ENCODE measurements at places on chromosomes 1 and 21. TPM values are rescaled to one million over a fixed set of nuclear protein-coding genes. Genes with fewer than 3 reads are reported as not detected.

- no peak overlapping the region for H3K4me3 ChIP-seq
- no peaks in the 10 kb centered on the region for H3K4me1 ChIP-seq
- no peak for DNase-seq
- H3K27me3 ChIP-seq: no peaks in the 10 kb centered on the region
- H3K27ac ChIP-seq: no peak overlapping the region
- H3K36me3 ChIP-seq: no peaks in the 10 kb centered on the region
Observed at GRCh38 chr1:72137656-72138055, 144.7 kb downstream of the NEGR1 start.

DNA sequence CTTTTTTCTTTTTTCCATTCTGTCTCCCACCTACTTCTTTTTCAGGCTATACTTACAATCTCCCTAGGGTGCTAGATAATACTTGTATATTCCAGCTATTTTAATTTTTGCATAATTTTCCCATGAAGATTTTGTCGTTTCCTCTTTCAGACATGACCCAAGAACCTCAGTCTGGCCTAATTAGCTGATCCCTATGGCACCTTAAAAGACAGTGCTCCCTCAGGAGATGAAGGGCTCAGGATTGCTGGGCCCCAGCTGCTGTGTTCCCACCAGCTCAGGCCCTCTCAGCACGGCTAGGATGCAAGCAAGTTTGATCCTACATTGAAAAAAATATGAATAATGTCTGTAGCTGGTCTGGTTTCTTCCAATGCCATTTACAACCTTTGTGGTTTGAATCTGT, 55.0 kb upstream of the RGS5 start:
- H3K36me3 ChIP-seq: no peaks in the 10 kb centered on the region
- H3K4me3 ChIP-seq: no peak overlapping the region
- H3K4me1 ChIP-seq: no peaks in the 10 kb centered on the region
- DNase-seq: no peak
- no peaks in the 10 kb centered on the region for H3K27me3 ChIP-seq

GRCh38 chr1:2556277-2556677, at the start of gene TNFRSF14:
TNFRSF14 (plus strand) TSS chr1:2556371; CDS start chr1:2556665, 294 bp downstream.
- H3K27ac ChIP-seq: peak within 1 kb of the TSS; percentile 99
- H3K4me3 ChIP-seq: peak within 1 kb of the TSS; percentile 66
- H3K4me1 ChIP-seq: peaks cover 19% of the 10 kb centered on the region
- no peak for DNase-seq
- no peaks in the 10 kb centered on the region for H3K36me3 ChIP-seq

DNA sequence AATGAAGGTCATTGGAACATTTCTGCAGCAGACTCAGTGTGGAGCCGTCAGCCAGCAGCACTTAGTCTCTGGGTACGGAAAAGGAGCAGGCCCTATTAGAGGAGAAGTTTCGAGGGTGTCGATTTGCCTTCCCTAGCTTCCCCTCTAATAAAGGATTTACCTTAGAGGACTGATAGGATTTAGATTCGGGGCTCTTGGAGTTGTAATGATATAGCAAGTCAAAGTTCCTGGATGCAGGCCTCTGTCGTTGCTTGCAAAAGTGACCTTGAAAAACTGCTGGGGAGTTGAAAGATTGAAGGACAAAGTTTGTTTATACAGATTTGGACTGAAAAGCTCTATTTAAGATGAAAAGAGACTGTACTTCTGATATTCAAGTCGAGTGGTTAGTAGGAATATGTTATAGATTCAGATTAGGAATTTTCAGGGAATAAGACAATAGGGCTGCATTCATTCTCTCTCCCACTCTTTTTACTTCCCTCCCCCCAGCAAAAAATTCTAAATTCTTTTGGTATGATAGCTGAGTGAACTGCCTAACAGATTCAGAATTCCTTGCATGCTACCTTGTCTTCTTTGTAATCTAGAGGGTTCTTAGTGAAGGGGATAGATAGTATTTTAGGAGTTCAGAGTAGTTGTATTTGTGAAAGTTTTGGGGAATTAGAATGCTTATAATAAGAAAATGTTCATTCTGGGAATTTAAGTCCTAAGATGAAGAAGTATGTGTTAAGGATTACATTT, 19.2 kb downstream of the NFYC start:
- no peaks in the 10 kb centered on the region for H3K4me1 ChIP-seq
- H3K36me3 ChIP-seq: no peaks in the 10 kb centered on the region
- no peaks in the 10 kb centered on the region for H3K27me3 ChIP-seq
- H3K4me3 ChIP-seq: peak overlapping the region; percentile 58

DNA sequence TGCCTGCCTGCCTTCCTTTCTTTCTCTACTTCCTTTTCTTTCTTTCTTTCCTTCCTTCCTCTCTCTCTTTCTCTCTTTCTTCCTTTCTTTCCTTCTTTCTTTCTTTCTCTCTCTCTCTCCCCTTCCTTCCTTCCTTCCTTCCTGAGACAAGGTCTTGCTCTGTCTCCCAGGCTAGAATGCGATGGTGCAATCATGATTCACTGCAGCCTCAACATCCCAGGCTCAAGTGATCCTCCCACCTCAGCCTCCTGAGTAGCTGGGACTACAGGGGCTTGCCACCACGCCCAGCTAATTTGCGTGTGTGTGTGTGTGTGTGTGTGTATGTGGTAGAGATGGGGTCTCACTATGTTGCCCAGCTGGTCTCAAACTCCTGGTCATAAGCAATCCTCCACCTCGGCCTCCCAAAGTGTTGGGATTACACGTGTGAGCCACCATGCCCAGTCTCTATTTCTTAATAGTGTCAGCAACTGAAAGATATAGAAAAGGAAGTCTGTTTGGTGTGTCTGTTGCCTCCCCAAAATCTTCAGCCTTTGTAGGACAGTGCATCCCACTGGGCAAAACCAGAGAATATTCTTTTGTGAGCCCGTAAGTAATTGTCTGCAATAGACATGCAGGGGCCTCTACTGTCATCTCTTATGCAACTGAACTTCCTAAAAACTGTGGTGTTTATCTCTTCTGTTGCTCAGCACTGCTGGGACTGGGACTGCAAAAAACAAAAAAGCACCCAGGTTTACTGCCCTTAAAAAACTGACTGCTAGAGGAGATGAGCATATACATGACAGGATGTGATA, 20.9 kb upstream of the RAB4A start:
- H3K27me3 ChIP-seq: no peaks in the 10 kb centered on the region
- H3K27ac ChIP-seq: peak overlapping the region; percentile 59
- H3K36me3 ChIP-seq: no peaks in the 10 kb centered on the region
- no peak overlapping the region for H3K4me3 ChIP-seq
- peaks cover 4% of the 10 kb centered on the region for H3K4me1 ChIP-seq

GRCh38 chr1:109267743-109268300, 15.1 kb downstream of the PSRC1 start:
- no peaks in the 10 kb centered on the region for H3K27me3 ChIP-seq
- H3K36me3 ChIP-seq: no peaks in the 10 kb centered on the region
- peaks cover 2% of the 10 kb centered on the region for H3K4me1 ChIP-seq
- peak overlapping the region; percentile 67 for H3K27ac ChIP-seq
- DNase-seq: no peak

GRCh38 chr1:109719337-109719837, 7.3 kb downstream of the GSTM5 start:
- H3K36me3 ChIP-seq: no peaks in the 10 kb centered on the region
- H3K27ac ChIP-seq: no peak overlapping the region
- H3K27me3 ChIP-seq: no peaks in the 10 kb centered on the region
- no peaks in the 10 kb centered on the region for H3K4me1 ChIP-seq

DNA sequence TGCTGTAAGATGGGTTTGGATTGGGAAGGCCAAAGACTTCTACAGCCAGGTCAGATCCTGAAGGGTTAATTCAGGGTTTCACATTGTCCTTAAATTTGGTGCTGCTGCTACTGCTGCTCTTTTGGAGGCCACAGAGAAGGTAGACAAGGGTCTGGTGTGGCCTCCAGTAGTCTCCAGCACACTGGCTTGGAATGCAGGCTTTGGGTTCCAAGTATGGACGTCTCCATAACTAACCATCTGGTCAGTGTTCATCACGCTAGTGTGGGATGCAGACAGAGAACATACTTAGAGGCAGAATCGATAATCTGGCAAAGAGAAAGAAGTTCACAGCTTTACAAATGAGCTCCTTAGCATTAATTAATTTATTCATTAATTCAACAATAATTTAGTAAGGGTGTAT, 154.1 kb downstream of the ZBTB18 start:
- DNase-seq: no peak
- H3K36me3 ChIP-seq: no peaks in the 10 kb centered on the region
- no peaks in the 10 kb centered on the region for H3K27me3 ChIP-seq
- no peaks in the 10 kb centered on the region for H3K4me1 ChIP-seq
- no peak overlapping the region for H3K27ac ChIP-seq

- H3K27ac ChIP-seq: no peak overlapping the region
- H3K4me3 ChIP-seq: no peak overlapping the region
- no peaks in the 10 kb centered on the region for H3K27me3 ChIP-seq
- no peaks in the 10 kb centered on the region for H3K4me1 ChIP-seq
- DNase-seq: no peak
Observed at GRCh38 chr1:230986976-230987375, 8.1 kb downstream of the ARV1 start.

DNA sequence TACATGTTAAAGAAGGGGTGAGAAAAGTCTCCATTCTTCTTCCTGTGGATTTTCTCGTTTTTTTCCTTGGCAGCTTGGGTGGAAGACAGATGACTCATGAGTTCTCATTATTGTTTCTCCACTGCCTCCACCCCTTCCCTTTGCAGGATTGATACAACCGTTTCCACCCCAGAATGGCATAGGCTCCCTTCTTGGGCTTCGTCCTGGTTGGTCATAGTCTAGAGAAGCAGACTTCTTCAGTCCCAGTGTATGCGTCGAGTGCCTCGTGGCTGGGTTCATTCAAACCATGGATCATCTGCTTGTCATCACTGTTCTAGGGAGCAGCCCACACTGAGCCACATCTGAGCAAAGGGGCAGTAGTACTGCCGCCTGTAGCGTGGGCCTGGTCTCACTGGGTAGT, 13.7 kb downstream of the PTGFRN start:
- H3K27ac ChIP-seq: no peak overlapping the region
- H3K4me1 ChIP-seq: no peaks in the 10 kb centered on the region
- H3K27me3 ChIP-seq: no peaks in the 10 kb centered on the region
- DNase-seq: no peak
- no peak overlapping the region for H3K4me3 ChIP-seq

DNA sequence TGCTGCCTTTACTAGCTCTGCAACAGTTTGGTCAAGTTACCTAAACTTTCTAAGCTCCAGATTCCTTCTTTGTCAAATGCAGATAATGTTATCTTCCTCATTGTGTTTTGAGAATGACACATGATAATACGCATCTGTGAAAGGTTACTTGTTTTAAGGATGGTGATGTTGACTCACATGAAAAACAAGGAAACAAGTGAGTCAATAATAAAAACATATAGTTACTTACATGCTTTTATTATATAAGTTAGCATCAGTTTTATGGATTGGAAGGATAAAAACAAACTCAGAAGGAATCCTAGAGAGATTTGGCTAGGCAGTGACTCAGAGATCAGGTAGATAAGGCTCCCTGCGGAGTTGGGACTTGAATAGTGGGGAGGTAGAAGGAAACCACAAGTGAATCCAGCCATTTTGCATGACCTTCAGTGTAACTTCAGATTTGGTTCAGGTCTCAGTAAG, 144.6 kb downstream of the LMO4 start:
- no peak for DNase-seq
- H3K36me3 ChIP-seq: no peaks in the 10 kb centered on the region
- H3K4me3 ChIP-seq: no peak overlapping the region
- H3K27me3 ChIP-seq: no peaks in the 10 kb centered on the region

Gene SGIP1
- 6.6 TPM for total RNA-seq

Gene FCER1G
- 40.3 TPM for total RNA-seq

Gene HHIPL2
- not detected for total RNA-seq

DNA sequence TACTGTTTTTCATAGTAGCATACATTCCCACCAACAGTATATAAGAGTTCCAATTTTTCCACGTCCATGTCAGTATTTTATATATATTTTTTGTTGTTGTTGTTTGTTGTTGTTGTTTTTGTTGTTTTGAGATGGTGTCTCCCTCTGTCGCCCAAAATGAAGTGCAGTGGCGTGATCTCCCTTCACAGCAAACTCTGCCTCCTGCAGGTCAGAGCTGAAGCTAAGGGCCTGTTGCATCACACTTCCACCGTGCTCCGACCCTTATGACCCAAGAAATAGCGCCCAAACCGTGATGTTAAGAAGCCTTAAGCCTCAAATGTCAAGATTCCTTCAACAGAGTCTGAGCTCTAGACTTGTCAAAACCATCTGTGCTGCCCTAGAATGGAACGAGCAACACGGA, 2032.3 kb downstream of the MRPL39 start:
- peaks cover 5% of the 10 kb centered on the region for H3K36me3 ChIP-seq
- H3K27me3 ChIP-seq: no peaks in the 10 kb centered on the region
- DNase-seq: no peak
- no peak overlapping the region for H3K4me3 ChIP-seq

DNA sequence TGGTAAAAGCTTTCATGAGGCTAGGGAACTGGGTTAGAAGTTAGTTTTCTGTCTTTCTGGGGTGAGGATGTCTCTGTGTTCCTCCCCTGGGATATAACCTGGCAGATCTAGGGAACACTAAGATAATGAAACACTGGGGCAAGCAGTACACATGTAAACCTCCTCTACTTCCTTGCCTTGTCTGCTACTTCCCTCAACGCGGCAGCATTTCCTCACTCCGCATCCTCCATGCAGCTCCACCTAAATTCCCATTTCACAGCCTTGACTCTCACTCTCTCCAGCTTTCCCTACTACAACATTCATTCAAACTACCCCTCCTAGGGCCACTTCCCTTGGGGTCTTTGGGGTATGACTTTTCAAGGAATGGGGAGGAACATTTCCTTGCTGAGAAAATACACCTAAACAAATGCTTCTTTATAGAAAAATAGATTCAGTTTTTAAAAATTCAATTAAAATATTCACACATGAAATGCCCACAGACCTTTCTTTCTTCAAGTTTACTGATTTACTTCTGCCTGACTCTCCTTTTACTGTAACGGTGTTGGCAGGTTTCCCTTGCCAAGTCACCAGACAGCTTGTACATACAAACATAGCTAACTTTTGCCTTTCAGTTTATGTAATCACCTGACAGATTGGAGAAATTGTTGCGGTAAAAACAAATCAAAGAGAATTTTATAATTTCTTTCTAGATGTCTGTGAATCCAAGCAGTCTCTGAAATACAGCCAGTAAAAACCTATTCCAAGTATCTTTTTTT, 90.1 kb downstream of the TNFSF18 start:
- DNase-seq: no peak
- no peaks in the 10 kb centered on the region for H3K27me3 ChIP-seq
- no peak overlapping the region for H3K4me3 ChIP-seq

- H3K4me1 ChIP-seq: no peaks in the 10 kb centered on the region
- H3K27me3 ChIP-seq: no peaks in the 10 kb centered on the region
- H3K27ac ChIP-seq: no peak overlapping the region
- no peaks in the 10 kb centered on the region for H3K36me3 ChIP-seq
- no peak overlapping the region for H3K4me3 ChIP-seq
Observed at GRCh38 chr1:32954168-32954567, 10.4 kb downstream of the RNF19B start.

DNA sequence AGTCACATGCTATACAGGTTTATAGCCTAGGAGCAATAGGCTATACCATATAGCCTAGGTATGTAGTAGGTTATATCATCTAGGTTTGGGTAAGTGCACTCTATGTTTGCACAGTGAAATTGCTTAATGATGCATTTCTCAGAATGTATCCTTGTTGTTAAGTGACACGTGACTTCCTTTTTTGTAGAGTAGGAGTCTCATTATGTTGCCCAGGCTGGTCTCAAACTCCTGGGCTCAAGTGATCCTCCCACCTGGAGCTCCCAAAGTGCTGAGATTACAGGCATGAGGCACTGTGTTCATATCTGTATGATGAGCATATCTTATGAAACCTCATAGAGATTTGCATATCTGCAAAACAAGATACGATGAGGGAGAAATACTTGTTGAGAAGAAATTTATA, 13.8 kb upstream of the ABCB10 start:
- H3K27me3 ChIP-seq: no peaks in the 10 kb centered on the region
- H3K36me3 ChIP-seq: no peaks in the 10 kb centered on the region
- H3K27ac ChIP-seq: no peak overlapping the region
- no peak overlapping the region for H3K4me3 ChIP-seq
- DNase-seq: no peak

Gene AMPD1
- total RNA-seq: not detected
